SW480 (cell line): ENCODE measurements at places on chromosomes 7 and 10.

DNA sequence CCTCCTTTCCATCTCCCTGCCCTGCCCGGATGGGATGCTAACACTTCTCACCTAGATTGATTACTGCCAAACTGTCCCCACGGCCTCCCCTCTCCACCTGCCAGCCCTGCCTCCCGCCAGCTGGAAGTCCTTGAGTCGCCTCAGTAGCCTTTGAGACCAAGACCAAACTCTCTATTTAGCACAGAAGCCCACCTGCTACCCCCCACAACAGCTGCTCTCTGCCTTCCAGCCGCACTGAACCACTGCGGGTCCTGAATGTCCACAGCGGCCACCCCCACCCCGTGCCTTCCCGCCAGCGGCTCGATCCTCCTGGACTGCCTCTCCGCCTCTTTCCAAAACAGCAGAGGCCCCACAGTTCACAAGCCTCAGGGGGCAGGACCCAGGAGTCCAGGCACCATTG lies 39.0 kb downstream of the FKBP6 start:
- no peak for DNase-seq

GRCh38 chr7:47385536-47386125 lies 196.3 kb downstream of the TNS3 start:
- no peak for DNase-seq

GRCh38 chr10:28554952-28555351 lies 22.0 kb downstream of the WAC start:
- DNase-seq, result no peak

- no peak for DNase-seq
Measured at GRCh38 chr10:86439544-86439943, 72.9 kb upstream of the GRID1 start.

- no peak for DNase-seq
Measured at GRCh38 chr7:9201928-9202327, 768.5 kb downstream of the NXPH1 start.
